ENCODE measurements at places on chromosomes 7 and 10.

GRCh38 chr7:2824678-2825461 is 19.2 kb downstream of the GNA12 start:
- DNase-seq, result no peak

GRCh38 chr10:91307489-91307888 is 87.0 kb downstream of the PCGF5 start:
- DNase-seq, result no peak

DNA sequence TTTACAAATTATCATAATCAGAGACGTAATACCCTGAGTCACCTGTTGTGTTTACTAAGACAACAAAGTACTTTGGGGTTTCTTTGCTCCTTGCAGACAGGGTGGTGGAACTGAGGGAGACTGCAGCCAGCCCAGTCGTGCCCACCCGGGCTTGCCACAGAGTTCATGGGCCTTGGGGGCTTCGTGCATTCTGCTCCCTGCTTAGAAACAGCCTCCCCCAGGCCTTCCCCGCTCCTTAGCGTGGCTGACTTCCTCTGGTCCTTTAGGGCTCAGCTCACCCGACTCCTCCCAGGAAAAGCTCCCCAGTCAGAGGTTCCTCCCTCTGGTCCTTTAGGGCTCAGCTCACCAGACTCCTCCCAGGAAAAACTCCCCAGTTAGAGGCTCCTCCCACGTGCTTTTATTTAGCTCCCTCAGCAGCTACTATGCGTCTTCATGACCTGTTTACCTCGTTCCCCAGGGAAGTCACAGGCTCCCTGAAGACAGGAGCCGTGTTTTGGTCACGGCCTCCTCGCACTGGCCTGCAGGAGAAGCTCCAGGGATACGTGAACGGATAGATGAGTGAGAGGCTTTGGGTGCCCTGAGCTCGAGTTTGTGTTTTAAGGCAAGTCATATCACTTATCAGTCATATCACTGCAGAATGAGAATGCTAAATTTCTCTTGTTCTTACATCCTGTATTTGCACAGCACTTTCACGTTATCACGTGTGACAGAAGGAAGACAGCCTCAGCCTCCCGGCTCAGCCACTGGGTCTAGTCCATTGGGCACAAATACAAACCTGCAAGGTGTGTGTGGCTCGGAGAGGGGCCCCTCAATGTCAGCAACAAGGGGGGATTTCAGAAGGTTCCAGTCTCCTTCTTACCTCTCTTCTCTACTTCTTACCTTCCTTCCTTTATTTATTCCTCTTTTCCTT is 52.7 kb upstream of the VIPR2 start:
- peak; percentile 65 for DNase-seq

DNA sequence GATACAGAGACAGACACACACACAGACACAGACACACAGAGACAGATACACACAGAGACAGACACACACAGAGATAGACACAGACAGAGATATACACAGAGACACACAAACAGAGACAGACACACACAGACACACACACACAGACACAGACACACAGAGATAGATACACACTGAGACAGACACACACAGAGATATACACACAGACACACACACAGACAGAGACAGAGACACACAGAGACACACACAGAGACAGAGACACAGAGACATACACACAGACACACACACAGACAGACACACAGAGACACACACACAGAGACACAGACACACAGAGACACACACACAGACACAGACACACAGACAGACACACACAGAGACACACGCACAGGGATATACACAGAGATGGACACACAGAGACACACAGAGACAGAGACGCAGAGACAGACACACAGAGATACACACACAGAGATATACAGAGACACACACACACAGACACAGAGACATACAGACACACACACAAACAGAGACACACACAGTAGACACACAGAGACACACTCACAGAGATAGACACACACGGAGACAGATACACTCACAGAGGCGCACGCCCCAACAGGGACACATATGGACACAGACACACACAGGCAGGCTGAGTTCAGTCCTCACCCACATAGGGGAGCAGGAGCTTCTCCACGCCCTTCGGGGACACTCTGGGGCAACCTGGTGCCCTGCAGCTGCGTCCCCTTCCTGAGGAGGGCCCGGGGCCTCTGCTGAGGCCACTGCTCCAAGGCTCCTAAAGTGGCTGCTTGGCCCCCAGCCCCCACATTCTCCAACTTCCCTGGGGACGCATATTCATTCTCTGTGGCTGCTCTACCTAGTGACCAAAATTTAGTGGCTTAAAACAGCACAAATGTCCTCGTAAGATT is 10.3 kb upstream of the PPP2R2D start:
- no peak for DNase-seq

DNA sequence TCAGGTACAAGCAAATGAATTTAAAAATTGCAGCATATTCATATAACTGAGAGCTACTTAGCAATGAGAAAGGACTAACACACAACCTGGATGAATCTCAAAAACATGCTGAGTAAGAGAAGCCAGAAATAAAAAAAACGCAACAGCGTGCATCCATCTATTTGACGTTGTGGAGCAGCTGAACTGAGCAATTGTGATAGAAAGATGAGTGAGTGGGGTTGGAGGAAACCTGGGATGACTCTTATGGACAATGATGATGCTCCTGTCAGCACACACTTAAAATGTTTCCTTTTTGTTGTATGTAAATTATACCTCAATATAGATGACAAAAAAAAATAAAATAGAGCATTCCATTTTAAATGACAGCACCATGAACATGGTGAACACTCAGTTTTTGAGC is 36.0 kb upstream of the AKR1E2 start:
- DNase-seq, result no peak

DNA sequence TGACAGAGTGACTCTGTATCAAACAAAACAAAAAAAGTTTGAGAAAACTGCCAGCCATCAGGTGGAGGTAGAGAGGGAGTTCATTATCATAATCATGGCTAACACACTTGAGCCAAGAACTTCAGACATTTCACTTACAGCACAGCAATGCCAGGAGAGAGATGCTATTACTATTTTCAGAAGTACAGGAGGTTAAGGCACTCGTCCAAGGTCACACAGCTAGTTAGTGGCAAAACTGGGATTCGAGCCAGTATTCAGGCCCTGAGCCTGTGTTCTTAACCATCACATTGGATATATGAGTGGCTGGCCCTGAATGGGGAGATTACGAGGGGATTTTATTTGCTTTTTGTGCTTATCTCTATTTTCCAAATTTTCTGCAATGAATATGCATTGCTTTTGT is 24.8 kb upstream of the UNC5B start:
- DNase-seq, result no peak

DNA sequence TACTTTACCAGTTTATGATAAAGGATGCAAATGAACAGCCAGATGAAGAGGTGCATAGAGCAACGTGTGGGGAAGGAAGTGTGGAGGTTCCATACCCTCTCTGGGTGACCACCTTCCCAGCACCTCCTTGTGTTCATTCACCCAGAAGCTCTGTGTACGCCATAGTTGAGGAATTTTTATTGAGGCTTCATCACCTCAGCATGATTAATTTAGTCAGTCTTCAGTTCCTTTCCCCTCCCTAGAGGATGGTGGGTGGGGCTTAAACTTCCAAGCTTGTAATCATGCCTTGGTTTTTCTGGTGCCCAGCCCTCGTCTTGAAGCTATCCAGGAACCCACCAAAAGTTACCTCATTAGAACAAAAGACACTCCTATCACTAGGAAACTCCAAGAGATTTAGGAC is 162.7 kb downstream of the PLCE1 start:
- no peak for DNase-seq

GRCh38 chr10:57334523-57334922 is 933.2 kb downstream of the IPMK start:
- no peak for DNase-seq

- no peak for DNase-seq
Measured at GRCh38 chr7:148620749-148621359, 30.3 kb downstream of the C7orf33 start.

- DNase-seq, result no peak
Measured at GRCh38 chr7:29442146-29442545, 121.5 kb upstream of the PRR15 start.

DNA sequence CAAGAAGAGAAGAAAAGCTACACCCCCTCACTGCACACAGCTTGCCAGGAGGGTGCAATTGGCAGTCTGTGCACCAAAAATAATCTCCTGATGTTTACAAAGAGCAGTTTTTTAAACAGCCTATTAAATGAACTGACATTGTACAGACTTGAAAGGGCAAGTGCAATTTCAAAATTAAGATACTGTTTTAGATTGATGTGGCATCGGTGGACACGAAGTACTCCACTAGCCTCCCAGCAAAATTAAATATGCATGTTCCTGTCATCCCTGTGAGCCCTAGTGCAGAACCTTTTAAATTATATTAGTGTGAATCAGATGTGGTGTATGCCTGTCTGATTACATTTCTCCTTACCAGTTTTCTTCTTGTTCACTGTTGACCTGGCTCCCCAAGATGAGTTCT is 87.9 kb downstream of the WIPF3 start:
- no peak for DNase-seq

DNA sequence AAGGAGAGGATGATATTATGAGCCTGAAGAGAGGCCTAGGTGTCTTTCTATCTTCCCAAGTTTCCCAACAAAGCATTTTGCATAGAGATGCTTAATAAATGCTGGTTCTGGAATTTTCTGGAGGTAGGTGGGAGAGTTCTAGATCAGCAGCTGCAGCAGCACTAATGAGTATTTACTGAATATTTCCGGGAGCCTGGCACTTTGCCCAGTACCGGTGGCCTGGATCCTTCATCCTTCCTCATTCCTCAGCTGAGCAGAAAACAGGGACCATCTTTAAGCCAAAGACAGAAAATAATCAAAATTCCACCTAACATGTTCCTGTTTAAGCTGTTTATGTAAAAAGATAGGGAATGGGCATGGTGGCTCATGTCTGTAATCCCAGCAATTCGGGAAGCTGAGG is 813.2 kb upstream of the AUTS2 start:
- DNase-seq, result no peak

DNA sequence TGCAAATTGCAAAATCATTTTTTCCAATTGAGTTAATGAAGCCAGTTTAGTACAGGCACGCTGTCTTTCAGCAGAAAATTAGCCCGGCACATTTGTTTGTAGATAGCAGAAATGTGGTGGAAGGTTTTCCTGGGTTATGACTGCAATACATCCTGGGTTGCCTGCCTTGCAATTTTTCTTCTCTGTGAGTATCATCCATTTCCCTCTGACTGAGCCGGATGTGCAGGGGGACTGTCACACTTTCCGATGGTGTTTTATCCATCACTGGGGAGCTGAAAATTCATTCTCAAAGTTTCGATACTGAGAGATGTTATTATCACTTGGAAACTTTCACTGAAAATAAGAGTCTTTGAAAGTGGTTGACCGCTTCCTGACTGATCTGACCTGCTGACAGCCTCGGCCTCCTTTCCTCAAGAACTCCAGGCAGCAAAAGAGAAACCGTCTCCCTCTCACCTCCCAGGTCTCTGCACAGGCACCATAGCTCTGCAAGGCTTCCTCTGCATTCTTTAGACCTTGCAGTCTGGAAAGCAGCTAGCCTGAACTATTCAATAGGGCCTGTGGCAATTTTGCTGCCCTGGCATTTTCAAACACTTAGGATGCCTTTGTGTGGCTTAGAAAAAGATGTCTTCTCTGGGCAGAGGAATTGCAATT is 320.8 kb upstream of the NRP1 start:
- peak; percentile 34 for DNase-seq

- DNase-seq, result no peak
Measured at GRCh38 chr10:124589491-124590041, 127.9 kb downstream of the LHPP start.

- DNase-seq, result no peak
Measured at GRCh38 chr10:98076086-98076485, 45.7 kb upstream of the CRTAC1 start.

DNA sequence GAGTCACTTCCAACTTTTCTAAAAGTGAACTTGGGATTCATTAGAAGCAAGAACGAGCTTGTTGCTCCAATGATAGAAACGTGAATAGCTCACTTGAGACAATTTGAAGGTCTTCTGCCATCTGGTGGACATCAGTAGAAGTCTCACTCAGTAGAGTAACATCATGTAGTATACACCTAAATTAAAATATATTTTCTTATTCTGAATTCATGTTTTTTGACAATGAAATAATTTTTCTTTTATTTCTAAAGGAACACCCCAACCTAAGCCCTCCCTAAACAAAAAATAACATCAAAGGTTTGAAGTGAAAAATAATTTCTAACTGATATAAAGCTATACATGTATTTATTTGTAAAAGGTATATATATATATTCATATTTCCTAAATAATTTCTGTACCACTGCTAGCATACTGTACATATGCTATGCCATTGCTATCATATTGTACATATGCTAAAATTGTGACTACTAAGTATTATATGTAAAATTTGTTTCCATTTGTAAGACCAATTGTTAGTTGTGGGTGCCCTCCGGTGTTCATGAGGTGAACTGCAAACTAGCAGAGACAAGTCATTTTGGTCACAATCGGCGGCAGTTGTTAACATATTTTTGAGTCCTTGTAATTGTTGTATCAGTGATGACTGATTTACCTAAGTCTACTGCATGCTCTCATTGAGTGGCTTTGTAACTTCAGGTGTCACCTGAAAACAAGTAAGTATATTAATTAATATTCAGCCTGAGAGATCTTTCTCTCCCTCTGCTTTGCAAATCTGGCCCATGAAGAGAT is 121.9 kb downstream of the PTPRZ1 start:
- DNase-seq, result no peak

DNA sequence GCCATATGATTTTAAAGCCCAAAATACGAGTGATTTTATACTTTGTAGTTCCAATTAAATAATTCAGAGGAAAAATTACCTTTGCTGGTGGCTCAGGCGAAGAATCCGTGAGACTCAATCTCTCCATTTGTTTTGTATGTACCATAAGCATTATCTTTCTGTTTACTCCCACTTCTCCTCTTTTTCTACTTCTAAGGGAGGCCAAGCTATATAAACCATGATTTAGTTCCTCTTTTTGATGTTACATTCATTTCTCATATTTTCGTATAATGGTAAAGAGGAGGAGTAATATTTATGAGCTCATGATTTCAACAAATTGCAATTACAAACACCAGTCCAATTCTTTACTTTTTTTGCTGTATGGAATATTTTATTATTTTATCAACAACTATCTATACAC is 50.6 kb upstream of the TES start:
- DNase-seq, result no peak

- DNase-seq, result no peak
Measured at GRCh38 chr7:121433775-121434174, 37.7 kb upstream of the FAM3C start.

GRCh38 chr10:72735288-72735936 is 43.5 kb downstream of the MCU start:
- DNase-seq, result no peak

DNA sequence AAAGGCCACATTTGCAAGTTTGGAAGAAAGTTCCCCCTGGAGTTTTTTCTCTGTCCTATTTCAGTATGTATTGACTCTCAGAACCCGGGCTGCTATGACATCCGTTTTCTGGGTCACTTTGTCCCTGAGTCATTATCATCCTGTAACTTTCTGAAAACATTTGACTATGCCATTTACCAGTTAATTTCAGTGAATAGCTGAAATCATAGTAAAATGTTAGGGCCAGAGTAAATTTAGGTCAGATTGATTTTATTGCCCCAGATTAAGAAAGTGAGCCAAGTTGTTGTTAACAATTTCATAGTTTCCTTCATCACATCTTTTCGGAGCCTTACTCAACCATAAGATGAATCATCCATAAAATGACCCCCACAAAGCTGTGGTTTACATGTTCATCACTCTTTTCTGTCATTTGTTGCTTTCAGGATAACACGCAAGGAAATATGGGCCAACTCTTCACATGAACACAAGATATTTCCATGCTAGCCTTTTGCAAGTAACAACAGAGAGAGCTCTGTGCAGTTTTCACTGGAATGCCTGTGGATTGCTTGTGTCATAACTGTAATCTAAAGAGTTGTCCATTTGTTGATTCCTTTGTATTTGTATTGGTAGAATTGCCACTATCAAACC is 3.9 kb upstream of the MACC1 start:
- no peak for DNase-seq
